ENCODE measurements at places on chromosomes 1 and 21.
A peak's percentile ranks its signal among the peaks of the same experiment; 100 is the strongest.

GRCh38 chr1:169796274-169796810 lies 1.6 kb upstream of the METTL18 start:
- ATAC-seq: no peak

DNA sequence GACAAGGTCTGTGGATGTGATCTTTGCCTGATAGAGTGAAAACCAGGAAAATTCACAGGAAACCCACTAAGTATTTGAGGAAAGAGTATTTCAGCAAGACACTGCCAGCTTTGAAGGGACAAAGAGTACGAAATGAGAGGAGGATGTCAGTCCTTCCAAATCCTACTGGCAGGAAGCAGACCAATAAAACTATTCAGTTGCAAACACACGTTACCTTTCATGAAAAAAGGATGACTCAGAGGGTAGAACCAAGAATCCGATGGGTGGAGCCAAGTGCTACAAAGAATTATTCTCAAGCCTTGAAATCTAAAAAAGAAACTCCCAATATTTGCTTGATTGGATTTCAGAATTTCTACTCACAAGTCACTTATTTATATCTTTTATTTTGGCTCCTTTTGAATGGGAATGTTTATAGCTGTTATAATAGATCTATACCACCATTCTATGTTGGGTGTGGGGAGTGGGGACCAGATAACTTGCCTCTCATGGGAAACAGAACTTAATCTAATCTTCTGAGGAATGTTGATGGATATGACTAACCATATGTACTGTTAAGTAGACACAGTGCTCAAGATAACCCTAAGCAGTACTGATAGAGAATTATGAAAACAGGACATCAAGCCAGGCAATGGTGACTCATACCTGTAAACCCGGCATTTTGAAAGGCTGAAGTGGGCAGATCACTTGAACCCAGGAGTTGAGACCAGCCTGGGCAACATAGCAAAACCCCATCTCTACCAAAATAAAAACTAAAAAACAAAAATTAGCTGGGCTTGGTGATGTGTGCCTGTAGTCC lies 19.3 kb upstream of the HEATR1 start:
- no peak for ATAC-seq

DNA sequence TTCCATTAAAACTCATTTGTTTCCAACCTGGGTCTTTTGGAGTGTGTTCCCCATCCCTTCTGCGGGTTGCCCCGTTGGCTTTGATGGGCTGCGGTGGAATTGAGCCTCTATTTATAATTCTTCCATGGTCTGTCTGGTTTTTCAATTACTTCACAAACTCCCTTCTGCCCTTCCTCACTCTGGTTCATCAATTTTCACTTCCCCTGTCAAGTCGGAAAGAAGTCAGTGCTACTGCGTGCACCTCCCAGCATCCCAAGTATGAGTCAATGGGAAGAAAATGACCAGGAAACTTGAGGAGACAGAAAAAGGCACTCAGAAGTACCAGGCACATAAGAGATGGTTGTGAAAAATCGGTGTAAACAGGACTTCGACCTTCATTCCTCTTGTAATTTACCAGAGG lies 126.2 kb downstream of the KAZN start:
- no peak for ATAC-seq

DNA sequence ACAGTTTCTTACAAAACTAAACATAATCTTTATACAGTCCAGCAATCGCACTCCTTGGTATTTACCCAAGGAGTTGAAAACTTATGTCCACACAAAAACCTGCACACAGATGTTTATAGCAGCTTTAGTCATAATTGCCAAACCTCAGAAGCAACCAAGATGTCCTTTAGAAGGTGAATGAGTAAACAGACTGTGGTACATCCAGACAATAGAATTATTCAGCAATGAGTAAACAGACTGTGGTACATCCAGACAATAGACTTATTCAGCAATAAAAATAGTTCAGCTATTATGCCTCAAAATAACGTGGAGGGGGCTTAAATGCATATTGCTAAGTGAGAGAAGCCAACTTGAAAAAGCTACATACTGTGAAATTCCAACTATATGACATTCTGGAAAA lies 87.0 kb upstream of the GALNT2 start:
- no peak for ATAC-seq

DNA sequence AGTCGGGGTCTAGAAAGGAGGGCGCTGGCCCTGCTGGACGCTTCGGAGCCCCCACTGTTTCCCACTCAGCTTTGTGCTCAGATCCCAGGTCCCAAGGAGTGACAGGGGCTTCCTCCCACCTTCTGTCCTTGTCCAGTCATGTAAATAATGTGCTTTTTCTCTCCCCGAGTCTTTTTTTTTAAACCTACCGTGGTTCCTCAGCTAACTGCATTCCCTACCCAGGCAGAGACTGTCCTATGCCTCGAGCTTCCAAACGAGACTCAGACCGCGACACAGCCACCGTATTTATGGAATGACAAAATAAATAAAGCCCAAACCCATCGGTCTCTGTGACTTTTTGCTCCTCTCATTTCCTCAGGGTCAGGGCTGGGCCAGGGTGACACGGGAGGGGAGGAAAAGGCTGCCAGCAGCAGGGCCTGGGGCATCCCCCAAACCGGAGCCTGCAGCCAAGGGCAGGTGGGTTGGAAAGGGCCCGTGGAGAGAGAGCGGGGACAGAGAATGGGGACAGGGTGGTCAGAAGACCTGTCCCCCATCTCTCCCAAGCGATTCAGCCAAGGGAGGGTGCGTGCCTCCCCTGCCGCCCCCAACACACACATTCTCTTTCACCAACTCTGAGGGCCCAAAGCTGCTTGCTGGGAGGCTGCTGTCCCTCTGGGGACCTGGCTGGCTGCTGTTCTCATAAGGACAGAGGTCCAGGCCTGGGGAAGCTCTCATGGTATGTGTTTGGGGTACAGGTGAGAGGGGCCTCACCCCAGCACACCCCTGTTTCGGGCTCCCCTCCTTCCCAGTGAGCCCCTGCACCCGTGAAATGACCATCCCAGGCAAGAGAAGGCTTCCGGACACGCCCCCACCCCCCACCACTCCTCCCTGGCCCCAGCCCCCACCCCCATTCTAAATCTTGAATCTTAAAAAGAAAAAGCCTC lies 55.4 kb downstream of the KCNAB2 start:
- no peak for ATAC-seq

- no peak for ATAC-seq
Measured at GRCh38 chr1:81635816-81636215, 164.9 kb upstream of the ADGRL2 start.

DNA sequence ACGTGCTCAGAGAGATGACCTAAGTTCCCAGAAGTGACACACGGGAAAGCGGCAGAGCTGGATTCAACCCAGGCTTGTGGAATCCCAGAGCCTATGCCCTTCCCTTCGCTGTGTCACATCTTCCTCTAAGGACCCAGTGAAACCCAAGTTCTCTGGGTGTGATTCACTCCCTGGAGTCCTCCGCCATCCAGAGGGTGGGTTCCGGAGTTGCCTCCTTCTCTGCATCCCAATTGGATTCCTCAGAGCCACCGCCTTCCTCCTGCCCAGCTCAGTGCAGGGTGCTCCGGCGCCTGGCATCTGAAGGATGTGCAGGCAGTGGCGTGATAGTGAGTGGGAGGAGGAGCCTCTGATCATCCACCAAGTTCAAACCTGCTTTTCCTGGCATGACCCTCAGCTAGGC lies 20.7 kb upstream of the RCC2 start:
- ATAC-seq: peak; percentile 94

DNA sequence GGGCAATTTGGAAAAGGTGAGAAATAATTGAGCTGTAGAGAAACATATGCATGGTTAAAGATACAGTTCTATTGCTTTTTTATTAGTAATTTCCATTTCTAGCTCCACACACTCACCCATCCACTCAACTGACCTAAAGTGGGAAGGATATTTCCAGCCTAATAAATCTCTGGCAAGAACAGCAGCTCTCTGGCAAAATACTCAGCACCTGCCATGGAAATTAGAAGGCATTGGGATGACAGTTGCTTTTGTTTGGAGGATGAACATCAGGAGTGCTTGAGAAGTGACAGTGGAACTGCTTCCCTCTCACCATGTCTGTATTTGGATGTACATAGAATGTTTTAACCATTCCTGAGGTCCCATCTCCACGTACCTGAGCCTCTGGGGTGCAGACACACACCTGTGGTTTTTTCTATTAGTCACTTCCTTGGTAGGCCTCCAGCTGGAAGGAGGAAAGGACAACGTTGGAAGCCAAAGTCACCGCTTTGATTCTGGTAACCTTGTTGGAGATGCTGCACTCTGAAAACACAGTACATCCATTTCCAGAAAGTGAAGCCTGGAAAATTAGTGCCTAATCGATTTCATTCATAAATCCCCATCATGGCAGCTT lies 62.3 kb upstream of the RUNX1 start:
- no peak for ATAC-seq
